ENCODE measurements at places on chromosomes 1 and 21.
A peak's percentile ranks its signal among the peaks of the same experiment; 100 is the strongest.

GRCh38 chr21:44065428-44065827 lies 41.8 kb upstream of the PWP2 start:
- no peak for DNase-seq

DNA sequence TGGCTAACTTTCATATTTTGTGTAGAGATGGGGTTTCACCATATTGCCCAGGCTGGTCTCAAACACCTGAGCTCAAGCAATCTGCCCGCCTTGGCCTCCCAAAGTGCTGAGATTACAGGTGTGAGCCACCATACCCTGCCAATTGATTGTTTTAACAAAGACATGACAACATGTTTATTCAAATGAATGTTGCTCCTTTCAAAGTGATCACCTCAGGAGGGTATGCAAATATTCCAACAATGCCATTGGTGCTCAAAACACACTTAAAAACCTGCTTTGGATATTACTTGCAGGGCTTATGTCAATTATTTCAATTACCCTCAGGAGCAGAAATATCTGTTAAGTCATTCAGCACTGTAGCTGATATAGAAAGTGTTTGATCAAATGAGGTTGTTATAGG lies 7.9 kb downstream of the LAX1 start:
- DNase-seq = no peak

GRCh38 chr1:187491082-187491720 lies 662.5 kb downstream of the PLA2G4A start:
- DNase-seq = no peak

GRCh38 chr1:62245201-62245600 lies 50.6 kb downstream of the L1TD1 start:
- DNase-seq = no peak

DNA sequence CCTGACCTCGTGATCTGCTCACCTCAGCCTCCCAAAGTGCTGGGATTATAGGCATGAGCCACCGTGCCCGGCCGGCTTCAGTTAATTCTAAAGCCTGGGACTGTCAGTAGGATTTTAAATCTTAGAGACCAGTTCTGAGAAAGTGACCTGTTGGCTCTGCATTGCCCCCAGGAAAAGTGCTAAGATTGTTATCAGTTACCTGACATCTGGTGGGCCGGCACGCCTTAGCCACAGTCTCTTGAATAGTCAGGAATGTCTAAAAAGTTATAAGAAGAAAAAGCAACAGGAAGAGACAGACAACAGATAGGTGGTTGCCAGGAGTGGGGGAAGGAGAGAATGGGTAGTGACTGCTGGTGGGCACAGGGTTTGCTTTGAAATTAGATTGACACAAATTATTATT lies 35.1 kb downstream of the RABGAP1L start:
- no peak for DNase-seq

DNA sequence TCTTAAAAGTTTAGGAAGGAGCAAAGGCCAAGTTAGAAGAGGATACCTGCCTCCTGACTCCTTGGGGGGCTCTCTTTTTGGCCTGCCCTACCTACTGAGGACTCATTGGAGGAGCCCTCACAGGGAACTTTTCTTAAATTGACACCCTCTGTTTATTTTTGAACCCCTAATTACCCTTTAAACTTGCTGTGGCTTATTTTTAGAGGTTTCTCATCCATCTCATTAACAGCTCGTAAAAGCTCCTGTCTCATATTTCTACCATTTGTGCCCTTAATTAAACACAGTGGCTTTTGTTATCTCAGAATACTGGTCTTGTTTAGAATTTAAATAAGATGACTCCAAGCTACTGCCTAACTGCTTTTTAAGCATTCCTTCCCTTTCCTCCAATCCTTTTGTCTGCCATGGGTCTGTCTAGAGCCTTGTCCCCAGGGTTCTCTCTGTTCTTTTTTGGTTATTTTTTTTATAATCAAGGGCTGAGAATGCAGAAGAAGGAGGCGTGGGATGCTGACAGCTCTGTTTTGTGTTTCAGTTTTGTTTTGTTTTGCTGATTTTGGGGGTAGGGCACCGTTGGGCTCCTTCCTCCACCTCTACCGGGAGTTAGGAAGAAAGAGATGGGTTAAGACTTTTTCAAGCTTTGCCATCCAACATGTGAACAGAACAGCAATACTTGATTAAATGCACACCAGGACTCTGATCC lies 78.0 kb downstream of the SYT6 start:
- DNase-seq = no peak

- no peak for DNase-seq
These were observed 23.6 kb downstream of the DISP3 start for GRCh38 chr1:11502516-11502915.

DNA sequence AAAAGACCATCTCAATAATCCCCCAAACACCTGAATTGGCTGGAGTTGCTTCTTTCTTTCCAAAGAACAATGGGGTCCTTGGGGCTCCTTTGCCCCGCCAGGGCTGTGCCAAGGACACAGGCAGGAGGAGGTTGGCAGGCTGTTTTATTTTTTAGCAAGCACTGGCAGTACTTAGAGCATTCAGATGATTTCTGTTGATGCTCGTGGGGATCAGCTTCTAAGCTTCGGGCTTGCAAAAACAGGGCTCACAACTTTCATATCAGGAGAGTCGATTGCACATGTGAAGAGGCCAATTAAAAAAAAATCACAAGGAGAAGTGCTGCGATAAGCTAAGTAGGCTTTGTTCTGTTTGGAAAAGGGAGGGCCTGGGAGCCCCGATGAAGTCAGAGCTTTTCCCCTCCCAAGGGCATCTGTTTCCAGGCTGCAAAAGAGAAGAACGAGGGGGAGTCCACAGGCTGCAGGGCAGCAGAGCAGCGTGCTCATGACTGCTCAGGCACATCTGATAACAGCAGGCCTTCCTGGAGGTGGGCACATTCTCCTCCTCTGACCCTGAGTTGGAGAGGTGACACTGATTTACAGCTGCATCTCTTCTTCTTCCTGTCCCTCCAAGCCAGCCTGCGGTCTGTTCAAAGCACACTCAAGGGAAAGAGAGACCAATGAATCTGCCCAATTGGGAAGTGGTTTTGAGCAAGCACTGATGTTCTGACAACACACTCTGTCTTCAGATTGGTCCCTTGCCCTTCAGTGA lies 27.3 kb upstream of the BCAR3 start:
- DNase-seq = no peak

DNA sequence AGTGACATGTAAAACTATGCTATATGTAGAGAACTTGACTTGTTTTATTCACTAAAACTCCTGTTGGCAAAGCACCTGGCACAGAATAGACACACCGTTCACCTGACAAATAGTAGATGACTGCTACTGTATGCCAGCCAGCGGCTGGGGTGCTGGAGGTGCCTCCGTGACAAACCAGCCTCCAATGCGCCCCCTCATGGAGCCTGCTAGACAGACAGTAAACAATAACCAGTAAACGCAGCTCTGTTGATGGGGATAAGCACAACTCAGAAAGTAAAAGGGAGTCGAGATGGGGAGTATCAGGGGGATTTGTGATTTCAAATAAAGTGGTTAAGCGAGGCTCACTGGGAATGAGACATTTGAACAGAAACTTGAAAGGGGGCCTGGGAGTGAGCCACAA lies 107.2 kb downstream of the PRDM2 start:
- no peak for DNase-seq

- DNase-seq = no peak
These were observed 49.5 kb downstream of the TRIM11 start for GRCh38 chr1:228356897-228357680.

GRCh38 chr1:40032240-40032891 lies 8.2 kb upstream of the CAP1 start:
- peak; percentile 46 for DNase-seq

GRCh38 chr1:180210008-180210620 lies 19.9 kb upstream of the LHX4 start:
- no peak for DNase-seq

GRCh38 chr21:23887725-23888306 lies 1719.5 kb downstream of the MRPL39 start:
- DNase-seq = no peak

- DNase-seq = no peak
These were observed 71.0 kb downstream of the COLGALT2 start for GRCh38 chr1:183966487-183966886.

DNA sequence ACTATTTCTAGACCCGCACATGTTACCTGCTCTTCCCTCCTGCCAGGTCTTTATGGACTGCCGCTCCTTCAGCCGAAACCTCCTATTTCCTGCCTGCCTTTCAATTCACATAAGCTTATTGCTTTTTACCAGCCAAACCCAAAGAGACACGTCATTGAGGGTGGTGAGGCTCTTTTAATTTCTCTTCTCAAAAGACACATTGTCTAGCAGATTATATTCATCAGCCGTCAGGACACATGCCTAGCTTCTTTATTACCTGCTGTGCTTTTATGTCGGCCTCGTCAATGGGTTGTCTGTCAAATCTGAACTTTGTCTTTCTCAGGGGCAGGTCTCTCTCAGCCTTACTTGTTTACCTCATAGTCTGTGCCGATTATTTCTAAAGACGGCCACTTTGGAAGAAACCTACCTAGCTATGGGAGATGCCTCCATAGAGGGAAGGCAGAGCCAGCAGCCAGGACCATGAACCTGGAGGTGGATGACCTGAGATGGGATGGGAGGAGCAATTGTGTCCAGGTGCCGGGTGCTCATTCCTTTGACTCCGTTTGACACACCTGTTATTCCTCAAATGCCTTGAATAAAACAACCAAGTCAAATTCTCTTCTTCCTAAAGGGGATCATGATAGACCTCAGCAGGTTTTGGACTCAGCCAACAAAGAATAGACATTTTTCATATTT lies 42.0 kb downstream of the ZBTB18 start:
- no peak for DNase-seq

DNA sequence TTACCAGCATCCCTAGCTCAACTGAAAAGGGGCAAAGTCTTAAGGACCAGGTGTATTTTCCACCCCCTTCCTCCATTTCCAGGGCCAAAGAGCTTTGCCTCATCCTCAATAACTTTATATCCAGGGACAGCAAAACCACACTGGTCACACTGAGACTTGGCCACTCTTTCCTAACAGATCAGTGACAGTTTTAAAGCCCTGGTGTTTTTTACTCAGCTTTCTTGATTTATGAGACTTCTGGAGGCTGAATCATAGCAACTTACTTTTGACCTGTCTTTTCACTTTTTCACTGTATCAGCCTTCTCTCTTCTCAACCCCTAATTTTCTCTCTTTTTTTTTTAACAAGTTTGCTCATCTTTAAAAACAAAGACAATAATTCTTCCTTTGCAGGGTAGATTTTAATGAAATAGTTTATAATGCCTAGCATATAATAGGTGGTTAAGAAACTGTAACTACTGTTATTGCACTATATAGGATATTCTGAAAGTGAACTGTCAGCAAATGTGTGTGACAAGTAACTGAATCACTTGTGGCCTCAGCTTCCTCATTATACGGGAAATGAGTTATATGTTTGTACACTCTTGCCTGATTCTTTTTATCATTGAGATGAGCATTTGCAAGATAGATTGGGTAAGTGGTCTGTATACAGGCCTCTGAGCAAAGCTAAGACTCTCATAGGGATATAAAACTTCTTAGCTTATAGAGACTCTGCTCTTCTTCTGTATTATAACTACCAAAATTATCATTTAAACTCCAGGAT lies 19.7 kb upstream of the DYNLT5 start:
- no peak for DNase-seq

- DNase-seq = no peak
These were observed 64.5 kb downstream of the LRRC40 start for GRCh38 chr1:70140894-70141293.

GRCh38 chr21:46357335-46357604 lies 33.3 kb downstream of the PCNT start:
- DNase-seq = no peak

DNA sequence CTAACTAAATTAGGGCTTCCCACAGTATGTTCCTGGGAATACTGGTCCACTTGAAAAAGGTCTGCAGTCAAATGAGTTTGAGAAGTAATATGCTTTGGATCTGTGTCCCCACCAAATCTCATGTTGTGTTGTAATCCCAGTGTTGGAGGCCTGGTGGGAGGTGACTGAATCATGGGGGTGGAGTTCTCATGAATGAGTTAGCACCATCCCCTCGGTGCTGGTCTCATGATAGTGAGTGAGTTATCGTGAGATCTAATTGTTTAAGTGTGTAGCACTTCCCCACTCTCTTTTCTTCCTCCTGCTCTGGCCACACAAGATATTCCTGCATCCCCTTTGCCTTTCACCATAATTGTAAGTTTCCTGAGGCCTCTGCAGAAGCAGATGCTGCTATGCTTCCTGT lies 16.9 kb upstream of the DMRTB1 start:
- DNase-seq = no peak

DNA sequence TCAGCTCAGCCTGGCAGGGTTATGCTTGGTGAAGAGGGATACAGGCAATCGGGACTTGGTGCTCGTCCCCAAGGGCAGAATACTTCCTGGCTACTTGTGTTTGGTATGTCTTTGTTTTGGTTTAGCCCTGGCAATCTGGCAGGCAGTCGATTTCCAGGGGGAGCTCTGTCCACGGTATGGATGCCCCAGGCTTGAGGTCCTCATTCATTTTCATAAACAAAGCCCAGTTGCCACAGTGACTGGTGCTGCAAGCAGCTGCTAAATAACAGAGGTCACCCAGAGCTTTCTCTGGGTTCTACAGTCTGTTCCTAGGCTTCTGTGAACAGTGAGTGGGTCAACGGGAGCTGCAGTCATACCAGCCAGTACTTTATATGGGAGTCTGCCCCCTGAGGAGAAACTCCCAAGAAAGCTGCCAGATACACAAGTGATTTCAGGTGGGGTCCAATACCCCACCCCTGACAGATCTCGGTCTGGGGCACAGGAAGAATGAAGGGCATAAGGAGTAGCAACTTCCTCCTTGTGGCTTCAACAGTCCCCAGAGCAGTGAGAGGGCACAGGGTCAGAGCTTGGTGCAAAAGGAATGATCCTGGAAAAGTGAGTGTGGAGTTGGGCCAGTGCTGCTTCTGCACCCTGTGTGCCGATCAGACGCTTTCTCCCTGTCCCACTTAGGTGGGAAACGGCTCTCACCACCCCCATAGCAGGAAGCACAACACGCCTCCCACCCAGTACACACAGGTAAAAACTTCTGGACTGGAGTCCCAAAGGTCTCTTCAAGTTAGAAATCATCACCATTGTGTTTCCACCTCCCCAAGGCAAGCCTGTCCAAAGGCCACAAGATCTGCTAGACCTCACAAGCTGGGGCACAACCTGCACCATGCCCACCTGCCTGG lies 55.5 kb downstream of the TGFBR3 start:
- DNase-seq = no peak

- peak; percentile 32 for DNase-seq
These were observed 23.2 kb downstream of the MYBPH start for GRCh38 chr1:203152158-203153034.

- no peak for DNase-seq
These were observed 167.0 kb downstream of the C1orf21 start for GRCh38 chr1:184553845-184554244.

DNA sequence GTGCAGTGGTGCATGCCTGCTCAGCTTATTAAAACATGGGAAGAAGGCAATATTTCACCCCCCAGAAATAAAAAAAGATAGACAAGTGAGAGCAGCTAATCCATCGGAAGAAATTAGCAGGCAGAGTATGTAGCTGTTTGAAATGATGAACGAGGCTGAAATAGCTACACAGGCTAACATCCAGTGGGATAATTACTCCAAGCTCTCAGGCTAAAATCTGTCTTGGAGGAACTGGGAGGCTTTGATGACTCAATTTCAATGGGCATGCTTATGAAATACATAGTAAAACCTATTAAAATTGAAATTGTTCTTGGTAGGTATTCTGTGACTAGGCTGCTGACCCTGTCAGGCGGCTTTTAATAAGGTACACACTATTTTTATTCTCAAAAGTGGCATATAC lies 84.1 kb upstream of the RRP15 start:
- no peak for DNase-seq

GRCh38 chr1:66981679-66982078 lies 56.9 kb downstream of the MIER1 start:
- DNase-seq = no peak

GRCh38 chr21:45039317-45040156 lies 34.8 kb upstream of the ADARB1 start:
- no peak for DNase-seq

Data from NCI-H446 treated with DMSO at 0.1 percent for 48 hours (cell line).